Stimulated activated naive CD8-positive, alpha-beta T cell treated with anti-CD3 and anti-CD28 coated beads, Interleukin-15, amount 100 ng/mL, for 72 hours (primary cell): ENCODE measurements at places on chromosomes 7 and 10.

DNA sequence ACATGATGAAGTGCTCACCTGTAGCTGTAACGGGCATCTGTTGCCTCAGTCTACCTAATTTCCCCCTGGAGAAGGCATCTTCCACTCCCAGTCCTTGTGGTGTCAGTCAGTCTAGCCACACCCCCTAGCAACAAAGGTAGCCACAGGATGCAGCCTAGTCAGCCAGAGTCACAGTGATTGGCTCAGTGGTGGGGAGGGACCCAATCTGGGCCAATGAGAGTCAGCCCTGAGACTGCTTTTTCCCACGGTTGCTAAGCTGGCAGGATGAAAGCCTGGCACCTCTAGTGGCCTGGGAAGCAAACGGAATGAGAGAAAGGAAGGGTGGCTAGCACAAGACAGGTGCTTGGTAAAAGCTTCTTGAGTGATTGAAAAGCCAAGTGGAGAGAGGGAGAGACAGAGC lies 118.6 kb downstream of the SH3PXD2A start:
- no peak for DNase-seq

DNA sequence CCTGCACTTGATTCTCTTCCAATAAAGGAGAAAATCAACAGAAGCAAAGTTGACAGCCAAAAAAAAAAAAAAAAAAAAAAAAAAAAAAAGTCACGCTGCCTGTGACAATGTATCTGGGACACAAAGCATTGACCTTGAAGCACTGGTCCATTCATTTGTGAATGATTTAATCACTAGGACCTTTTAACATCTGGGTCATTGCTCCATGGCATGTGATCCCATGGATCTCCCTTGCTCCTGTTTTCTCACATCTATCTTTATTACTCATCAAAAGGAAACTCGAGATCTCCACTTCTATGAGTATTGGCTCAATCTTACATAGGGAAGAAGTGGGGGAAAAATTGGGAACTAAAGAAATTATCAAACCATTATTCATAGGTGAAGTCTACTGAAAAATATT lies 89.6 kb upstream of the SMIM30 start:
- DNase-seq = no peak

DNA sequence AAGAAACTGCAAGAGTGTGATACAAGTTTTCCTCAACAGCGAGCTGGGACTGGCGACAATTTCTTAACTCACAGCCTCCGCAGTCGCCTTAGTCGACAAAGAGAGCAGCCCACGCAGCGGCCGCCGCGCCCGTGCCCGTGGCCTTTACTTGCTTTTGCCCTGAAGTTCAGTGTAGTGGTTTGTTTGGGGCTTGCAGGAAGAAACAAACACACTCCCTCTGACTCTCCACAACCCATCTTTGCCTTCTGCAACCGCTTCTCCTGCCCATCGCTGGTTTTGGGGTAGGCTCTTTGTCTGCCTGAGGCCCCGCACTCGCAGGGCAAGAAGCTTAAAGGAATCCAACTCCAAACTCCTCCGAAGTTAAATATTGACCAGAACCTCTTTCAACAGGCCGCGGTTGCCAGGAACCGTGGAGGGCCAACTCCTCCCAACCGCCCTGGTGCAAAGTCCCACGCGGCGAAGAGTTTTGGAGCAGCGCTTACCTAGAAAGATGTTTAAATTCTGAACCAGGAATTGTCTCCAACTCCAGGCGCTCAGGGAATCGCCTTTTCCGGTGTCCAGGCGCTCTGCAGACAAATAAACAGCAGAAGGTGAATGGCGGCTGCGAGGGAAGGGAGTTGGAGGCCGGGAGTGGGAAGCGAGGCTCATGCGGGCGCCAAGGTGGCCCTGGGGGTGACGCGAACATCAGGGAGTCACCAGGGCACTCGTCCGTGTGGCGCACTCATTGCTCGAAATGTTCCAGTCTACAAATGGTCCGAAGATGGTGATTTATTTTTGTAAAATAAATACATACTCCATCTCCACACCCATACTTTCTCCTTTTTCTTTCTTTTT lies 8.3 kb downstream of the HOXA4 start:
- DNase-seq = no peak

GRCh38 chr10:132417257-132417910 lies 20.4 kb downstream of the PWWP2B start:
- DNase-seq = no peak

DNA sequence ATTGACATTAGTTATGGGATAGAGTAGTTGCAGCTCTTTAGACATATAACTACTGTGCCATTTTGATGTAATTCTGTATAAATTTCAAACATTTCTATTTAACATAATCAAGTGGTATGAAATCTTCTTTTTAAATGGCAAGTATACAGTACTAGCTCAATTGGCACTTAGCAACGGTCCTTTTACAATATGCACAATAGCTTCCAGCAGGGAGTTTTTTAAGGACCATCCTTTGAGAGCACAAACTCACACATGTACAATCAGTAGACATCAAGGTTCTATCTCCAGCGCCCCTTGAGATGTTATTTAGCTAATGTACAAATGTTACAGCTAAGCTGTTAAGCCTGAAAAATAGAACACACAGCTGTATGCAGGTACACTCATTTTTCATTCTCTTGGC lies 480.7 kb downstream of the TFEC start:
- no peak for DNase-seq
